Articular chondrocyte of knee joint (primary cell): ENCODE measurements at places on chromosomes 11 and 22. TPM values are rescaled to one million over a fixed set of nuclear protein-coding genes. Genes with fewer than 3 reads are reported as not detected.

Gene OR4A16
- total RNA-seq, result not detected in 2 replicates

Gene BDNF
- total RNA-seq, result 5.0 and 6.1 TPM in 2 replicates

Gene PDE3B
- total RNA-seq, result 4.3 and 8.6 TPM in 2 replicates

Gene NAALAD2
- total RNA-seq, result 0.22 and 0.26 TPM in 2 replicates

Gene IGSF22
- not detected in 2 replicates for total RNA-seq

Gene SLC35E4
- 9.5 and 9.7 TPM in 2 replicates for total RNA-seq

Gene GRAMD1B
- total RNA-seq, result 7.2 and 7.7 TPM in 2 replicates

Gene TRIM29
- 12.1 and 13.1 TPM in 2 replicates for total RNA-seq

Gene MMP12
- total RNA-seq, result 0.11 and 0.26 TPM in 2 replicates

Gene ACRV1
- 0.11 TPM in 1 of 2 replicates, not detected in the other for total RNA-seq

Gene LTO1
- 13.0 and 23.7 TPM in 2 replicates for total RNA-seq

Gene TMEM191B
- total RNA-seq, result not detected in 2 replicates

Gene MISFA
- total RNA-seq, result 0.43 and 0.78 TPM in 2 replicates

Gene TTC28
- 56.3 TPM in 2 replicates for total RNA-seq

Gene XNDC1N
- 6.1 and 6.8 TPM in 2 replicates for total RNA-seq

Gene RFPL3
- not detected in 2 replicates for total RNA-seq

Gene PRSS23
- 718 and 741 TPM in 2 replicates for total RNA-seq

Gene HTR3A
- not detected in 2 replicates for total RNA-seq

Gene ARHGEF17
- 28.9 and 39.6 TPM in 2 replicates for total RNA-seq

Gene SYCE3
- not detected in 2 replicates for total RNA-seq
